Endothelial cell (in vitro differentiated cells): ENCODE measurements at places on chromosomes 5 and 9. TPM values are rescaled to one million over a fixed set of nuclear protein-coding genes. Genes with fewer than 3 reads are reported as not detected.

DNA sequence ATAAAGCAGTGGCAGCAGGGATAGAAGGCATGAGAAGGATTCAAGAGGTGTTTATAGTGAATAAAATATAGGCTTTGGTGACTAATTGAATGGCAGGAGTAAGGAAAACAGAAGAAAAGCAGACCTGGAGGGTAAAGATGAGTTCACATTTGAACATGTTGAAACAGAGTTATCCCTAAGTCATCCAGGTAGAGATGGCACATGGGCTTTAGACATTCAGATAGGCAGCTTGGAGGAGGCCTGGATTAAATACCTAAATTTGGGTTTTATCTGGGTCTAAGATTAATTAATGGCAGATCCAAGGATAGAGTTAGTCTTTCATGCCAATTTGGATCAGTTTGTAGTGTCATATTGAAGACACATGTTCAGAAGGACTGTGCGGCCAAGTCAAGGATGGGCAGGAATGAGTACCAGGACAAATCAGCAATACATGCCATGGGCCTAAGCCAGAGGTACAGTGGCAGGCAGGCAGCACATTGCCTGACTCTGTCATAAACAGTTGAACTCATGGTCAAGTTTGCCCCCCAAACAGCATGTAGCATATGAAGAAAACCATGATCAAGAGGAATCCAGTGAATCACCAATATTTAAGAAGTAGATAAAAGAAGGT, 115.5 kb upstream of the SLC12A2 start:
- no peak for DNase-seq
- H3K27ac ChIP-seq = no peak overlapping the region
- no peak overlapping the region for H3K4me3 ChIP-seq
- no peaks in the 10 kb centered on the region for H3K36me3 ChIP-seq
- no peaks in the 10 kb centered on the region for H3K27me3 ChIP-seq

DNA sequence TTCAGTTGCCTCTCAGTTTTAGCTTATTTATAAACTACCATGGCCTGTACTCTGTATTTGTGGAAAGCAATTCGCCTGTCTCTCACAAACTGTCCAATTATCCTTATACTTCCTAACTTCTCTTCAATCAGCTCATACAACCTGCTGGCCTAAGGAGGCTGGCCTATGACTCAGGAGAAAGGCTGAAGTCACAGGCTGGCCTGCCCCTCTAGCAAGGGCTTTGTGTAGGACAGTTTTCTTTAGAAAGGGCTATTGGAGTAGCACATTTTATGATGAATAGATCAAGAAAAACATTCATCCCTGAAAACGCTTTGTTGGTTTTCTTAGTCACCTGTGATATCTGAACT, 988.7 kb upstream of the ARRDC3 start:
- no peaks in the 10 kb centered on the region for H3K27me3 ChIP-seq
- H3K36me3 ChIP-seq = no peaks in the 10 kb centered on the region
- no peaks in the 10 kb centered on the region for H3K4me1 ChIP-seq
- H3K27ac ChIP-seq = no peak overlapping the region
- DNase-seq = no peak

DNA sequence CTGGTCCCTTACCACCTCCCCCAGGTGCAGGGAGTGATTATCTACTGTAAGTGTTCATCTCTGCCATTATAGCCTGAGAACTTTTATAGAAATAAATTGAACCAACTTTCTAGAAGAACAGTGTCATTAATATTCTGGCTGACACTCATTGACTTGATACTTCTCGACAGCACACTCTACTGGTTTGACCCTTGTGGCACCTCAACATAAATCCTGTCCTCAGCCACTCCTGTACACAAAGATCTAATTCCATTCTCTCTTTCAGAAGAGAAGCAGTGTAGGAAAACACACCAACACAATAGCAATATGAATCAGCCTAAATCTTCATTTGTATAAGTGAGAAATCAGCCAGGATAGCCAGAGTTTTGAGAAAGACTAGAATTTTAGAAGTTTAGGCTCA, 417.7 kb downstream of the TAF11L14 start:
- H3K4me1 ChIP-seq = no peaks in the 10 kb centered on the region
- H3K27ac ChIP-seq = no peak overlapping the region
- no peaks in the 10 kb centered on the region for H3K27me3 ChIP-seq
- DNase-seq = no peak
- H3K36me3 ChIP-seq = no peaks in the 10 kb centered on the region
- H3K4me3 ChIP-seq = no peak overlapping the region

DNA sequence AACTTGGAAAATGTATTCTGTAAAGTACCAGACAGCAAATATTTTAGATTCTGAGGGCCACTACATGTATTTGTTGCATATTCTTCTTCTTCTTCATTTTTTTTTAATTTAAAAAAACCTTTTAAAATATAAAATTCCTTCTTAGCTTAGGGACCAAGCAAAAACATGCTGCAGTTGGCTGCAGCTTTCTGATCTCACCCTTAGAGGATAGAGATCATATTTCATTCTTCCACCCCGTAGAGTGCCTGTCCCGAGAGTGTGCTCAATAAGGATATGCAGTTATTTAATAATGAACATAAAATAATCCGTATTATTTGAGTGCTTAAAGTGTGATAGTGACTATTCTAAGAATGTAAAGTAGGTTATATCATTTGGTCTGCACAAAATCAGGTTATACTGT, 204.2 kb upstream of the CD180 start:
- H3K27me3 ChIP-seq = peaks cover under 1% of the 10 kb centered on the region
- no peak overlapping the region for H3K27ac ChIP-seq
- H3K4me3 ChIP-seq = no peak overlapping the region
- H3K36me3 ChIP-seq = no peaks in the 10 kb centered on the region
- DNase-seq = no peak

DNA sequence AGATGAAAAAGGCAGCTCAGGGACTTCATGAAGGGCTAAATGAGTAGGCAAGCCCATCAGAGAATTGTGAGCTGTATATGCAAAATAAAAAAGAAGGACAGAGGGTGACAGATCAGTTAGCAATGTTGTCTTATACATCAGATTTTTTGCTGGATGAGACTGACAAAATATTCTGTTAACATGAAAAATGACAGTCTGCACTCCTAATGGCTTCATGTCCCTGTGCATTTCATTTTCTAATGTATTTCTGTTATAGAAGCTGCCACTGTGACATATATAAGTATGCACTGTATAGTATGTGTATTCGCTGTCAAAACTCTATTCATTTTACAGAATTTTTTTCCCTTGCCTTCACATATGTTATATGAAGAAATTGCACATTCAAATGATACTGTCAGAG, 559.5 kb downstream of the DMRTA1 start:
- no peak overlapping the region for H3K4me3 ChIP-seq
- no peak overlapping the region for H3K27ac ChIP-seq
- peaks cover 4% of the 10 kb centered on the region for H3K27me3 ChIP-seq
- no peak for DNase-seq

GRCh38 chr9:133374612-133375115, 1.2 kb downstream of the SURF4 start:
- DNase-seq = no peak
- H3K4me3 ChIP-seq = peak overlapping the region; percentile 99
- H3K27ac ChIP-seq = peak overlapping the region; percentile 97

DNA sequence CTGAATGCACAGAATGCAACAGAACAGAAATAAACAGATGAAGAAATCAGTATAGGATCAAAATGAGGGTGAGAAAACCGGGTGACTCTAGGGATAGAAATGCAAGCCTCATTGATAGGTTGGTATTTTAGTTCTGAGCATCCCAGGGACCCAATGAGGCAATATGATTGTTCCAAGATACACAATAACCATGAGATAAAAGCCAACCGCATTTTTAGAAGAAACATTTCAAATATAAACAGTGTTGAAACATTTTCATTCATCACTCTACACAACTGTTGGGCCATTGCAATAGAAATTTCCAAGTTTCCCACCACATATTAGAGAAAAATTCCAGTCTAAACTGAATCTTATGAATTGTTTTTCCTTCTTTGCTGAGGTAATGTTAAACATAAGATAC, 452.3 kb upstream of the PTGER4 start:
- DNase-seq = no peak
- H3K4me1 ChIP-seq = no peaks in the 10 kb centered on the region
- peaks cover 1% of the 10 kb centered on the region for H3K27me3 ChIP-seq
- H3K4me3 ChIP-seq = no peak overlapping the region
- H3K36me3 ChIP-seq = no peaks in the 10 kb centered on the region

DNA sequence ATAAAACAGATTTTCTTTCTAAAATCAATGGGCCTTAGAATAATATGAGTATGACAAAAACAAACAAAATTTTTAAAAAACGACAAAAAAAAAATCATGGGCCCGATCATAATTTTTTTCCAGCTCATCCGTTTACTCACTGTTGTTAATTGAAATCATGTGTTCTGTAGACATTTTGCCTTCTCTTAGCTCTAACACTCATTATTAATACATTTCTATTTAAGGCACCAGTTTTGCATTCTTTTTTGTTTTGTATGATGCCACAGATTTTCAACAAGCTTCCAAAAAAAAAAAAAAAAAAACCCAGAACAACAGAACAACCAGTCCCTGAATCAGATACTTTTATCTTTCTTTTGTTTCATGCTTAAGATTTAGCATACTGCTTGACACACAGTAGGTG, 86.4 kb downstream of the PRLR start:
- peaks cover 3% of the 10 kb centered on the region for H3K27me3 ChIP-seq
- no peaks in the 10 kb centered on the region for H3K4me1 ChIP-seq

SLC6A19 gene
- not detected for total RNA-seq

SLC45A2 gene
- total RNA-seq = 0.15 TPM

GRCh38 chr5:172973127-172973916, 10.2 kb upstream of the ATP6V0E1 start:
- no peak for DNase-seq
- no peak overlapping the region for H3K27ac ChIP-seq
- H3K4me3 ChIP-seq = no peak overlapping the region
- peaks cover 2% of the 10 kb centered on the region for H3K36me3 ChIP-seq

DNA sequence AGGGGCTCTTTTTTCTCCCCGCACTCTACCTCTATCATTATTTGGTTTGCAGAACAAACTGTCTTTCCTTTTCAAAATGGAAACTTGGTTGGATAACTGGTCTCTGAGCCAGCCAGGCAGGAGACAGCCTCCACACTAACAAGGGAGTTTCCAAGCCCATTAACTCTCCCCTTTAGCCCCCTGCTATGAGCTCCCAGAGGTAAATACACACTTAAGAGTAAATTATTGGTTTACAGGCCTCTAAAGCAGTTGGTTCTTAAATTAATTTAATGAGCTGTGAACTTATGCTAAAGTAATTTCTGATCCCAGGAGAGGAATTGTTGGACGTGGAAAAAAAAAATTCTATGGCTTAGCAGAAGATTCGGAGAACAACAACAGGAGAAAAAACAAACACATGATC, 30.3 kb downstream of the EPB41L4A start:
- H3K4me1 ChIP-seq = peaks cover 15% of the 10 kb centered on the region
- H3K36me3 ChIP-seq = peaks cover 8% of the 10 kb centered on the region
- no peak overlapping the region for H3K27ac ChIP-seq
- no peak for DNase-seq
- peaks cover 2% of the 10 kb centered on the region for H3K27me3 ChIP-seq

- peak; percentile 51 for DNase-seq
- H3K27me3 ChIP-seq = peaks cover 3% of the 10 kb centered on the region
- peaks cover 6% of the 10 kb centered on the region for H3K4me1 ChIP-seq
- no peaks in the 10 kb centered on the region for H3K36me3 ChIP-seq
- H3K4me3 ChIP-seq = no peak overlapping the region
Measured at GRCh38 chr9:70113403-70114022, 69.9 kb downstream of the MAMDC2 start.

- peaks cover 4% of the 10 kb centered on the region for H3K27me3 ChIP-seq
- H3K4me3 ChIP-seq = no peak overlapping the region
- DNase-seq = no peak
- no peaks in the 10 kb centered on the region for H3K4me1 ChIP-seq
- no peaks in the 10 kb centered on the region for H3K36me3 ChIP-seq
Measured at GRCh38 chr5:174849426-174849825, 125.0 kb downstream of the MSX2 start.

MAPK9 gene
- total RNA-seq = 51.5 TPM

POC5 gene
- 9.5 TPM for total RNA-seq
